ENCODE measurements at places on chromosomes 12 and 14.

- no peak for DNase-seq
These were observed 35.0 kb upstream of the LYZ start for GRCh38 chr12:69313209-69313608.

DNA sequence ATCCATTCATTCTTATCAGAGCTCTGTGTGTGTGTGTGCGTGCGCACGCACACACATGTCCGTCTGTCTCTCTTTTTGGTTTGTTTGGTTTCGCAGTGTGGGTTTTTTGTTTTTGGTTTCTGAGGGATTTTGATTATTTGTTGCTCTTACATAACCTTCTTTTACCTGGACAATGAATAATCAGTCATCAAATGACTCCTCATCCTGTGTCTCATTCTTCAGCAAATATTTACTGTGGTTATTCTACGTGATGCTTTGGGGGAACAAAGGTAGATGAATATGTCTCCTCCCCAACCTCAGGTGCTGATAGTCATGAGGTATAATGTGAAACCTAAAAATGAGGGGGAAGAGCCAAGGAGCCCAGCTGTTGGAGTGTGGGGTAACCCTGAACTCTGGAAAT, 92.4 kb downstream of the SAMD4A start:
- DNase-seq, result no peak

- DNase-seq, result no peak
These were observed 3.3 kb upstream of the SMARCC2 start for GRCh38 chr12:56192582-56192981.

DNA sequence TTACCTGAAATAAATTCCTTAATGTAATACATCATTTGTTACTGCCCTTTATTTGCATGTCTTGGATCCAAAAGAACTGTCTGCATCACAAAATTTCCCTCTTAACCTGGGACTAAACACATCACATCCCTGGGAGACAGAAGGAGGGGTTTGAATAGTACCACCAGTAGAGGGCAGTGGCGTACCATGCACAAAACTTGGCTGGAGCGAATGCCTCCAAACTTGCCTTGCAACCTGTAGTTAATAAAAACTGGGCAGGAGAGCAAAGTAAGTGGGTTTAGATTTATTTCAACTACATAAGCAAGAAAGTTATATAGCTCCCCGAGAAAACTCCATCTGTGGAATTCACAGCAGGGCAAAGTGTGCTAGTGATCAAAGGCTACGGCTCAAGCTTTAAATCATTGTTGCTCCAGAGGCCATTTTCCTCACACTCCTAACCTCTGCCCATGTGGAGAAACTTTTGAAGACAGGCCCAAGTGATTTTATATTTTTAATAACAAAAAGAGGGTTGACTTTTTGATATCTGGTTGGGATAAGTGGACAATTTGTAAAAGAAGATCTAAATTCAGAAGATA, 1176.7 kb upstream of the SEL1L start:
- no peak for DNase-seq

DNA sequence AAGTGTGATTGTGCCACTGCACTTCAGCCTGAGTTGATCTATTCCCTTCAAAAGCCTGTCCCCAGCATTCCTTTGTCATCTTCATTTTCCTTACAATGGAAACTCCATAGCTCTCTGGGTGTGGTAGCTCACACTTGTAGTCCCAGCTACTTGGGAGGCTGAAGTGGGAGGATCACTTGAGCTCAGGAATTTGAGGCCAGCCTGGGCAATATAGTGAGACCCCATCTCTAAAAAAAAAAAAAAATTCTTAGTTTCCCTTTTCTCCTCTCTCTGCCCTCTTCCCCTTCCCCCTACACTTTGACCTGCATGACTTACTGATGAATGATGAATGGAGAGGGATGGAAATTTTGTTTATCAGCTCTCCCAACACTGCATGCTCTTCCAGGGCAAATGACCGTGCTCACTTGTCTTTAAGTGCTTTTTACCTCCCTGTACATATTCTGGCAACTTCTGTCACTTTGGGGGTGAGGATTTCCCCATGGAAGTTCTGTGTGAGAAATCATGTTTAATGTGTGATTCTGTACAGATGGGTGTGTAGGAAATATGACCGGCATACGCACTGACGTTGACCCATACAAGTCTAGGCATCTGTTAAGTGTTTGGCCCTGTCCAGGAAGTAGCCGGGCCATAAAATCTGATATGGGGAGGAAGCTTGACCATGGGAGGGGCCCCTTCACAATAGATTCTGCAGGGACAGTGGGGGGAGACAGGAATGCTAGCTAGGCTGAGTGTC, 65.4 kb downstream of the ZFP36L1 start:
- DNase-seq, result no peak

- no peak for DNase-seq
These were observed 176.1 kb downstream of the SLC25A21 start for GRCh38 chr14:36996133-36996856.

All from activated T-helper 9 cell treated with anti-CD3 and anti-CD28 coated beads, Interleukin-2, amount 50 U/mL, for 16 hours (primary cell).